ENCODE measurements at places on chromosomes 7 and 10. TPM values are rescaled to one million over a fixed set of nuclear protein-coding genes. Genes with fewer than 3 reads are reported as not detected.

Gene AGAP3
- total RNA-seq, result 62.5 TPM

Gene BLOC1S2
- 56.3 TPM for total RNA-seq

Gene TMEM270
- not detected for total RNA-seq

Gene NODAL
- not detected for total RNA-seq

Gene OLAH
- total RNA-seq, result not detected

Gene CDK1
- total RNA-seq, result 89.1 TPM

Gene ITPRIP
- total RNA-seq, result 17.1 TPM

Gene MRPS33
- 70.0 TPM for total RNA-seq

Gene CPA4
- total RNA-seq, result not detected

Gene GLI3
- total RNA-seq, result not detected

Gene EPHA1
- 0.34 TPM for total RNA-seq

Gene CCDC172
- total RNA-seq, result not detected

Gene EVX1
- total RNA-seq, result not detected

Gene NYAP1
- total RNA-seq, result 0.27 TPM

Gene EGR2
- 126 TPM for total RNA-seq

Gene CH25H
- not detected for total RNA-seq

Gene AKR1C4
- not detected for total RNA-seq

Gene CPED1
- total RNA-seq, result not detected

Gene PON1
- total RNA-seq, result not detected

Gene ANKRD26
- total RNA-seq, result 6.5 TPM

Gene SPDYE2B
- total RNA-seq, result not detected

Gene ZNF503
- total RNA-seq, result 0.30 TPM

Gene SHTN1
- not detected for total RNA-seq

Gene UCN3
- not detected for total RNA-seq

Gene ZSCAN25
- total RNA-seq, result 31.2 TPM

Gene PDGFA
- total RNA-seq, result 11.9 TPM

Gene IFIT1
- total RNA-seq, result 0.09 TPM

Gene CLEC2L
- total RNA-seq, result not detected

Gene FFAR4
- not detected for total RNA-seq

Gene ATOH7
- not detected for total RNA-seq

Gene TRDMT1
- total RNA-seq, result 4.2 TPM

Gene ANKRD30A
- not detected for total RNA-seq

Gene RTKN2
- 2.9 TPM for total RNA-seq

Gene PTPRZ1
- not detected for total RNA-seq

Gene IFIT2
- 0.82 TPM for total RNA-seq

Gene GNG11
- total RNA-seq, result not detected
